ENCODE measurements at places on chromosomes 7 and 10.

GRCh38 chr10:21888959-21889358 is 114.6 kb downstream of the DNAJC1 start:
- no peak for DNase-seq

DNA sequence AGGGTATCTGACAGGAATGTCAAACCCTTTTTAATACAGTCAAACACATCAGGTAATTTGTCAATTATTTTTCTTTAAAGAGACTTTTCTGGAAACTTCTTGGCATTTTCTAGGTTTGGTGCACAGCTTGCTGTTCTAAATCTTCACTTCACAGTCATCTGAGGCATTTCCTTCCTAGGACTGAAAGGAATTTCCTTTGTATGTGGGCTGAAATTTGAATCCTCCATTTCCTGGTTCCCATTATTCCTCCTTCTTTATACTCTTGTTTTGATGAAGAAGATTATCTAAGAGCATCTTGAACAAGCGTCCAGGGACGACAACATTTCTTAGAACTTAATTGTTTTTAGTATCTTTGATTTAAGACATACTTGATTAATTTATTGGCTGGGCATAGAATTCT is 24.9 kb downstream of the CALD1 start:
- no peak for DNase-seq

GRCh38 chr10:43305876-43306275 is 39.0 kb upstream of the RASGEF1A start:
- no peak for DNase-seq

DNA sequence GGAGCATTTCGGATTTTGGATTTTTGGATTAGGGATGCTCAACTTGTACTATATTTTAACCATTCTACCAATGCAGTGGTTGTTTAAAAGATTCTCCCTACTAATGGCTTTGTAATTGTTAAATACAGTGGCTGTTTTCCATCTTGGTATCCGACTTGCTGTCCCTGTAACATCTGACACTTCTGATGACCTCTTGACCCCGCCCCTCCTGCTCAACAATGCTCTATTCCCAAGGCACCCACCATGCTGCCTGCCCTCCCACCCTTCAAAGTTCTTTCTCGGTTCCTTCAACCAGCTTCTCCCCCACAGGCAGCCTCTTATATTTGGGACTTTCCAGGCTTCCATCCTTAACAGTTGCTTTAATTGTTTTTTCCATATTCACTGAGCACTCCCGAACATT is 2.0 kb downstream of the PRTFDC1 start:
- DNase-seq = no peak

- no peak for DNase-seq
These were observed 218.5 kb downstream of the GRID1 start for GRCh38 chr10:86148117-86148516.

- no peak for DNase-seq
These were observed 280.8 kb downstream of the ZEB1 start for GRCh38 chr10:31599626-31600504.

DNA sequence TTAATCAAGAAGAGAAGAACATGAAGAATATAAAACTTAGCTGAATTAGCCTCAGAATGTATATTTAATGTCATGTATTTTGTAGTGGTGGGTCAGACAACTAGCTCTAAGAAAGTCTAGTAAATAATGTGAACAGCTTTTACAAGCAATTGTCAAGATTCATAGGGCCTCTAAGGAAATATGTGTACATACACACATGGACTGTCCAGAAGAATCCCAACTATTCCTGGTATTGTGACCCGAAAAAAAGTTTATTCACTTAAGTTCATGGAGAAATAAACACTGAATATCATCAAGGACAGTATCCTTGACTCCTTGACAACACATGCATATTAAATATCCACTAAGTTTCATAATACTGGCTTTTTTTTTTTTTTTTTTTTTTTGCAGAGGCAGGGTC is 11.4 kb upstream of the TWIST1 start:
- DNase-seq = no peak

- no peak for DNase-seq
These were observed 1.8 kb downstream of the GPC2 start for GRCh38 chr7:100175296-100175935.

GRCh38 chr10:87635498-87636312 is 24.0 kb upstream of the PAPSS2 start:
- DNase-seq = no peak

DNA sequence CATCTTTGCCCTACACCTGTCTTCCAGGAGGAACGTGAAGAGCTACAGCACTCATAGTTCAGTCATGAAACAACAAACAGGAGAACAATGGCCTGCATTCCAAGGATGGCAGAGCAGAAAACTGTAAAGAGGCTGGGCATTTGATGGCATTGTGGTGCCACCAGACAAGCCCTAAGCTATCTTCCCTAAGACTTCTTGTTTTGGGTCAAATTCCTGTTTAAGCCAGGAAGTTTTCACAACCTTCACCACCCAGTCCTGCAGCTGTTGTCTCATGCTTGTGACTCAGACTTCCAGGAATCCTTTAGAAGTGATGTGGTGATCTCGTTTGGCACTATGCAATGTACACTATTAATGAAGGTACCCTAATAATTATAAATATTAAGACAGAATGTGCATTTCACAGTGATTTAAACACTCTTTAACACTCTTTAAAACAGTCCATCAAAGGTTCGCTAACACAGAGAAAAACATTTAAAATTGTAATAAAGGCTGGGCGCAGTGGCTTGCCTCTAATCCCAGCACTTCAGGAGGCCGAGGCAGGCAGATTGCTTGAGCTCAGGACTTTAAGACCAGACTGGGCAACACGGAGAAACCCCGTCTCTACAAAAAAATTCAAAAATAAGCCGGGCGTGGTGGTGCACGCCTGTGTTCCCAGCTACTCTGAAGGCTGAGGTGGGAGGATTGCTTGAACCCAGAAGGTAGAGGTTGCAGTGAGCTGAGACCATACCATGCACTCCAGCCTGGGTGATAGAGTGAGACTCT is 2.7 kb upstream of the HERPUD2 start:
- DNase-seq = no peak

DNA sequence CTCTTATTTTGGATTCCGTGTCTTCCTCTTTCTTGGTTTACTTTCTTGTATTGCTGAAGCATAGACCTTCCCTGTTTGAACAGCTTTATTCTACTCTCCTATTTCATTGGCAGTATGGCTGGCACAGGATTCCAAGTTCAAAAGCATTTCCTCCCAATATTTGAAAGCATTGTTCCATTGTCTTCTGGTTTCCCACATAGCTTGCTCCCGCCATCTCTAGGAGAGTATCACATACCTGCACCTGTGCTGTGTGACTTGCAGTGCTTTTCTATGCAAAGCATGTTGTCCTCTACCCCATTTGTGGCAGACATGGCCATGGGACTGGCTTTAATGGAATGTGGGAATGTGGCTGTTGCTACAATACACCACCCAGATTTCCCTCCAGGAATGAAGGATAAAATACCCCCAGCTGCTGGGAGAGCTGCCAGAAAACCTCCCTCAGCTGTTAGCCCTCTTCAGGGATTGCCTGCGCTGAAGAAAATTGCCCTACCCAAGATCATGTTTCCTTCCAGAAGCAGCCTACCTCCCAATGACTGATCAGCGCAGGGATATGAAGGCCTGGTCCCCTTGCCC is 6.9 kb upstream of the MYOF start:
- no peak for DNase-seq

- DNase-seq = no peak
These were observed 117.9 kb upstream of the KLF6 start for GRCh38 chr10:3902809-3903410.

- DNase-seq = no peak
These were observed 20.9 kb upstream of the FAM20C start for GRCh38 chr7:171364-171904.

- no peak for DNase-seq
These were observed 85.9 kb downstream of the UBE3C start for GRCh38 chr7:157224627-157225026.

DNA sequence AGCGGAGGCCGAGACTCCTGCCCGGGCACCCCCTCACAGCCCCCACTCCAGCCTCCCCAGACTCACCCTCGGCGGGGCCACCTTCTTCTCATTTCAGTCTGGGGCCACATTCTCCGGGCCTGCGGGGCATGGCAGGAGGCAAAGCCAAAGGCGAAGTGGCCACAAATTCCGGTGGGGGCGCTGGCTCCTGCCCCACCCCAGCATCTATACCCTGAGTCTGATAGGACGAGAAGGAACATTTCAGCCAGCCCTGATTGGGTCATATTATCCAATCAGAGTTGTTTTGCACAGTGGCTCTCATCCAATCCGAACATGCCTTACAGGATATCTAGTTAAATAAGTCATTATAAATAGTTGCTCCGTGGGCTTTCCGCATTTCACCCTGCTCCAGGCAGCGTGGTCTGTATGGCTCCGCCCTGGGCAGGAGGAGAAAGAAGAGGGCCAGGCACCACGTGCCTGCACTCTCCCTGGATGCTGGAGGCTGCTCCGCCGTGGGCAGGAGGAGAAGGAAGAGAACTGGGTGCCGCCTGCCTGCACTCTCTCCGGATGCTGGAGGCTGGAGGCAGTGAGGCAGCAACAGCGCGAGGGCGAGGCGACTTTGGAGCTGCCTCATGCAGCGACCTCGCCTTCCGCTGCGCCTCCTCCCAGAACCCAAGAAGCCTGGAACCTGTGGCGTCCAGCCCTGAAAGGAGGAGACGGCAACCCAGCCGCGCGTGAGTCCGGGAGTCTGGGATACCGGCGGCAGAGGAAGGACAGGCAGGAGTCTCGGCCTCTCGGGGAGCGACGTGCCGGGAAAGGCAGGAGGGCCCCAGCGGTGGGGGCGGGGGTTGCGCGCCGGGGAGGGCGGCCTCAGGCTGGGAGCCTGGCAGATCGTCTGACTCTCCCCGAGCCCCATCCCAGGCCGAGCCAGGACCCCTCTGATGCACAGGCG is 162.9 kb downstream of the ZNF33B start:
- peak; percentile 79 for DNase-seq

DNA sequence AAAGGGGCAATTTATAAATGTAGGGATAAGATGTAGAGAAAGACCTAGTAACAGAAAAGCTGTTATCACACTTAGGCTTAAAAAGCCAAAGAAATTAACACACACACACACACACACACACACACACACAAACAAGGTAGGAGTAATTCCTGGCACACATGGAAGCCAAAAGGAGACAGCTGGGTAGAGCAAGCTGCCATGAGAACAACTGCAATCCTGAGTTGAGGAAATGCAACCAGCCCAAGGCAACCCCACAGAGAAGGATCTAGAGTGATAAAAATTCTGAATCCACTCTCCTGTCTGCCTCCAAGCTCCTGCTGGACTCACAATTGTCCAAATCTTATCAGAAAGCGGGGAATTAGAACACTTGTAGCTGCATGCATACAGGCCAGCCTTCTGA is 229.1 kb upstream of the DGKB start:
- DNase-seq = no peak

GRCh38 chr7:140695381-140695780 is 1.1 kb upstream of the NDUFB2 start:
- no peak for DNase-seq

- no peak for DNase-seq
These were observed 33.1 kb upstream of the HMX3 start for GRCh38 chr10:123102673-123103072.

DNA sequence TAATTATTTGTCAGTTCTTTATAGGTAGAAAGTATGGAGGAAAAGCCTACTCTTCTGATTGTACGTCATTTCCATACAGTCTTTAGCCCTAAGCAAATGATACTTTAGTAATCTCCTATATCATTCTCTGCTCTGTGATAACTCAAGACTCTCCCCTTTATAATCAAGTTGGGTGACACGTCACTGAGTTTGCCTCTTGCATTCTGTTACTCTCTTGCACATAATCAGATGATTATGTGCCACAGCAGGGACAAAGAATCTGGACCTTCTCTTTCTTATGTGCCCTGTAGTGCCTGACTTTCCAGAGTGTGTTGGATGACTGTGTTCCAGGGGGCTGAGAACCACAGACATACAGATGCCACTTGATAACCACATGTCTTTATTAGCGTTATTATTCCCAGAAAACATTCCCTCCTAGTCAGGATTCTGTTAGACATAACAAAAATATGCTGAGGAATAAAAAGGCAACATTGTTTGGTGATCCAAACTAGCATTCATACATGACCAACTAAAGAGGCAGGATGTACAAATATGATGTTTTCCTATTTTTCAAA is 116.4 kb upstream of the HGF start:
- DNase-seq = peak; percentile 49

DNA sequence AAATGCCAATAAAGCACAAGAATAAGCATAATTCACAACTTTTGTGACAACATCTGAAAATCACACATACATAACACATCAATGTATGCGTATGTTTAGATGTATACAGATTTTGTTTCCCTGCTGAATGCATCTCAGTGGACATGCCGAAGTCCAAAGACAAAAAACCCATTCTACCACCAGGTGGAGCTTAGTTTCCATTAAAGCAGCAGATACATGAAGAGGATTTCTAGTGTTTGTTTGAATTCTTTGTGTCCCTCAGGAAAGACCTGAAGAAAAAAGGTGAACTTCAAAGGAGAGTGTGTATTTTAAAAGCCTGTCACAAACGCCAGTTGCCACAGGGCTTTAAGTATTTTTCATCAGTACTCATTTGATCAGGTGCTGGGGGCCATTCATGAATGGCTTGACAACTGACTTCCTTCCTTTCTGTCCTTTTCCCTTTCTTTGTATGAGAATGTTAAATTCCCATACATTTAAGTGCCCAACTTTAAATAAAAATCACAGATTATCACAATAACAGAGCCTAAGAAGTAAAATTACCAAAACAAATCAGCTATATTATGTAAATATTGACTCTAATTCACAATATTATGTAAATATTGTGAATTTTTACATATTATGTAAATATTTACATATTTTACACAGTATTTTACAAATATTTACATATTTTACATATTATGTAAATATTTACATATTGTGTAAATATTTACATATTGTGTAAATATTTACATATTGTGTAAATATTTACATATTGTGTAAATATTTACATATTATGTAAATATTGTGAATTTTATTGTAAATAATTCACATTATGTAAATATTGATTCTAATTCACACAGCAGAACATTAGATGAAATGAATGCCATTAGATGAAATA is 343.0 kb downstream of the CRPPA start:
- DNase-seq = peak; percentile 56

DNA sequence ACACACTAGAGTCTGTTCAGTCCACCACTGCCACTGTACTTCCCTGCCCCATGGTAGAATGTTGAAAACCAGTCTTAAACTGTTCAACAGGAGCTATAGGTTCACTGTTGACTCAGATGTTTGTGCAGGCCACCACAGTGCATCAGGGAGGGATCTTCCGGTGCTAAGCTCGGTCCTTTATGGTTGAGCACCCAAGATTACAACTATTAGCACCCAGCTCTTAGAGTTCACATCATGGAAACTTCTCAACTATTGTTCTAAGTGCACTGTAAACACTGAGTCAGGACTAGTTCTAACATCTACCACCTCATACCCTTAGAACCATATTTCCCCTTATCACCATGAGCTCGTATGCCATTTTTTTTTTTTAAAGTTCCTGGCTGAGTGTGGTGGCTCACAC is 97.1 kb upstream of the MXI1 start:
- no peak for DNase-seq

GRCh38 chr7:24291271-24291670 is 7.3 kb downstream of the NPY start:
- DNase-seq = no peak

GRCh38 chr7:100793806-100794660 is 33.3 kb downstream of the EPHB4 start:
- DNase-seq = no peak
